ENCODE measurements at places on chromosomes 7 and 10.

GRCh38 chr7:77235276-77235675 is 35.7 kb upstream of the FGL2 start:
- no peak for DNase-seq

- peak; percentile 80 for DNase-seq
Observed at GRCh38 chr10:55631071-55631654, 729.9 kb downstream of the ZWINT start.

GRCh38 chr10:128047991-128048818 is 78.0 kb downstream of the MKI67 start:
- DNase-seq, result peak; percentile 69

DNA sequence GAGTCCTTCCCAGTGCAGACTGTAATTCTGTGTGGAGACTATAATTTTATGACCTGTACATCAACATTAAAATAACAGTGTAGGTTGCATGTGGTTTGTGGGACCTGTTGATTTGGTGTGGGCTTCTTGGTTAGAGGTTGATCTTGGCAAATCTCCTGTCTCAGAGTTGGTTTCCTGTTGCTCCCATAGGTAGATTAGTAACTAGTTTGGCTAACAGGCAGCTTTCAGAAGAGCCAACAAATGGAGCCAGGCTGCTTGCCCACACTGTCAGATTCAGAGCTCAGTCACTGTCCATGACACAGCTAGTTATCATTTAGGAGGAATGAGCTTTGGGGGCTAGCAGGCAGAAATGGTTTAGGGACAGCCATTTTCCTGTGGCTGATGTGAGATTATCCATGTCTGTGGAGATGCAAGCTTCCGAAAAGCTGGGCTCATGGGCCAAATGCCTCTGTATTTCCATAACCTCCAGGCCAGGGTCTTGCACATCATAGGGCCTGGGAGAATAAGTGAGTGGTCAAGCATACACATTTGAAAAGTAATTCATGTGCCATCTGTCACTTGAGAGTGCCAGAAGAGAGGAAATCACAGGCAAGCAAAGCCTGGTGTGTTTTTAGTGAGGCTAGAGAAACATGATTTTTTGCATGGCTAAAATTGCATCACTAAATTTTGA is 33.4 kb downstream of the CCM2 start:
- DNase-seq, result no peak

DNA sequence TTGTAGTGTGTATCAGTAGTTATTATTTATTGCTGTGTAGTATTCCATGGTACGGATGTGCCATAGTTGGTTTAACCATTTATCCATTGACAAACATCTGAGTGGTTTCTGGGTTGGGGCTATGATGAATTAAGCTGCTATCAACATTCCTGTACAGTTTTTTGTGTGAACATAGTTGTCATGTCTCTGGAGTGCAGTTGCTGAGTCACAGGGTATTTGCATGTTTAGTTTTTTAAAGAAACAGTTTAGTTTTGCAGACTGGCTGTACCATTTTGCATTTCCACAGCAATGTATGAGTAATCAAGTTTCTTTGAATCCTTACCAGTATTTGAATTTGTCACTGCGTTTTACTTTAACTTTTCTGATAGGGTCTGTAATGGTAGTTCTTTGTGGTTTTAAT is 516.7 kb upstream of the CELF2 start:
- DNase-seq, result no peak

- DNase-seq, result no peak
Observed at GRCh38 chr7:150994838-150995510, 4.2 kb downstream of the NOS3 start.

DNA sequence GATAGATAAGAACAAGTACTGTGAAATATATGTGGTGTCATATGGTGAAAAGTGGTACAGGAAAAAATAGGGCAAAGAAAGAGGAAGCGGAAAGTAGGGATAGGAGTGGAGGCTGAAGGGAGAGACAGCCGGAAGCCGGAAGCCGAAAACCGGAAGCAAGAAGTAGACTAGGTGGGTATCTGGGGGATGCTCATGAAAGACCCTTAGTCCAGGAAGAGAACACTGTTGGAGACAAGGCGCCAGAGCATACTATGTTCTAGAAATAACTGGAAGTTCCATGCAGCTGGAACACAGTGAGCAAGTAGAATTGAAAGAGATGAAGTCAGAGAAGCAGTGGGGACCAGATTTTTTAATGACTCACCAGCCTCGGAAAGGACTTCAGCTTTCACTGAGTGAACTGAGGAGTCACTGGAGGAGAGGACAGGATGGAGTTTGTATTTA is 22.5 kb downstream of the ST8SIA6 start:
- DNase-seq, result peak; percentile 55

- no peak for DNase-seq
Observed at GRCh38 chr7:30310674-30311362, 26.4 kb downstream of the ZNRF2 start.

- no peak for DNase-seq
Observed at GRCh38 chr7:34061149-34061548, 155.8 kb downstream of the BMPER start.

DNA sequence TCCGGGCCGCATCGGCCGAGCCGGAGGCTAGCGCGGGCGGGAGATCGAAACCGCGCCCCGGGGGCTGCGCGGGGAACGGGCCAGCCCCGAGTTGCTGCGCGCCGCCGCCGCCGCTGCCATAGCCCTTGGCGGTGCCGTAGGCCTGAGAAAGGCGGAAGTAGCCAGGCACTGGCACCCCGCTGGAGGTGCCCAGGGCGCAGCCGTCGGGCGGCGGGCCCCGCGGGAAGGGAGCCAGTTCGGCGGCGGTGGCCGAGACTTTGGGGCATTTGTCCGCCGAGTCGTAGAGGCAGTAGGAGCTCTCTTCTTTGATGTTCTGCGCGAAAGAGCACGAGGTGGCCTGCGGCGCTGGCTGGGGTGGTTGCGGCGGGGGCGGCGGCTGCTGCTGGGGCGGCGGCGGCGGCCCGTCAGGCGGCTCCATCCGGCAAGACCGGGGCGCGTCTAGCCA is 587 bp downstream of the HOXA10 start:
- peak; percentile 65 for DNase-seq

GRCh38 chr7:137919987-137920386 is 73.2 kb upstream of the DGKI start:
- no peak for DNase-seq

DNA sequence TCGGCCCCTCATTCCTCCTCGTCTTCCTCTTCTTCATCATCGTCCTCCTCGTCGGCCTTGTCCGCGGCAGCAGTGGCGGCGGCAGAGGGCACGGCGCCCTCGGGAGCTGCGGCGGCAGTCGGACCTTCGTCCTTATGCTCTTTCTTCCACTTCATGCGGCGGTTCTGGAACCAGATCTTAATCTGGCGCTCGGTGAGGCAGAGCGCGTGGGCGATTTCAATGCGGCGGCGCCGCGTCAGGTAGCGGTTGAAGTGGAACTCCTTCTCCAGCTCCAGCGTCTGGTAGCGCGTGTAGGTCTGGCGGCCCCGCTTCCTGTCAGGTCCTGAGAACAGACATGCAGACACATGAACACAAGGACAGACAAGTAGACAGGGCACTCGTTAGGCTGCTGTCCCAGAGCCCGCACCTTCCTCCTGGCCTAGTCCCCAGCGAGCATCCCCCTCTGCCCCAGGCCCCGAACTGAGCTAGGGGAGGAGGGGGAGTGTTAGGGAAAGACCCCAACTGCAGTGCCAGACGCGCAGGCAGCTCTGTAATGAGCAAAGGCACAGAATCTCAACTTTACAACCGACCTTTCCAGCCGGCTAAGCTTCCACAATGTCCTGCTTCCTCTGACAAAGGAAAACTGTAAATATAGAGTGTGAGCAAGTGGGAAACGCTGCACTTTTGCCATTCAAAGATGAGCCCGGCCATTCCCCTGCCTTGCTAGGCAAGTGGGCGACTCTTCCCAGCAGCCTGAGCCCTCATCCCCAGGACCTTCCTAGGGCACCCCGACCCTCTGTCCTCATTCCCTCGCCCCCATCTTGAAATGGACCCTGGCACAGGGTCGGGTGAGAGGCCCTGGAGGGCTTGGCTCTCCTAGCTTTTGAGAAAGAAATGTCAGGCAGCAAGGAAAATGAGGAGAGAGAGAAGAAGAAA is 1.3 kb downstream of the HOXA7 start:
- DNase-seq, result peak; percentile 76

- DNase-seq, result no peak
Observed at GRCh38 chr10:33153251-33153967, 181.1 kb downstream of the NRP1 start.

DNA sequence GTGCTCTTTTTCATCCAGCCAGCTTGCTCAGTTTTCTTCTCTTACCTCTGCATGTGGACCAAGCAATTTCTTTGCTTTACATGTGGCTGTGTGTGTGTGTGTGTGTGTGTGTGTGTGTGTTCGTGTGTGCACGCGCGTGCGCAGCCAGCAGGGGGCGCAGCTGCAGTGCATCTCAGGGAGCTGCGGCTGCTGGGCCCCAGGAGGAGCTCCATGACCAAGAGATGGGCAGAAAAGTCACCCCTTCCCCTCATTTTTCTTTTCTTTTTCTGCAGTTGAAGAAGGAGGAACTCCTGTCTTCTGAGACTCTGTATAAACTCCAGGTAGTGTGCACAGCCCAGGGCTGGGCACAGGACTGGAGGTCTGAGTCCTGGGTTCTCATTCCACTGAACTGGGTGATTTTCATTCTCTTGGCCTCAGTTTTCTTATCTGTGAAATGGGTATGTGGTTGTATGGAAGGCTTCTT is 41.8 kb downstream of the BLNK start:
- DNase-seq, result peak; percentile 79

GRCh38 chr10:43573250-43574000 is 991 bp downstream of the ZNF239 start:
- DNase-seq, result no peak

GRCh38 chr7:42456756-42457276 is 219.8 kb upstream of the GLI3 start:
- DNase-seq, result no peak

DNA sequence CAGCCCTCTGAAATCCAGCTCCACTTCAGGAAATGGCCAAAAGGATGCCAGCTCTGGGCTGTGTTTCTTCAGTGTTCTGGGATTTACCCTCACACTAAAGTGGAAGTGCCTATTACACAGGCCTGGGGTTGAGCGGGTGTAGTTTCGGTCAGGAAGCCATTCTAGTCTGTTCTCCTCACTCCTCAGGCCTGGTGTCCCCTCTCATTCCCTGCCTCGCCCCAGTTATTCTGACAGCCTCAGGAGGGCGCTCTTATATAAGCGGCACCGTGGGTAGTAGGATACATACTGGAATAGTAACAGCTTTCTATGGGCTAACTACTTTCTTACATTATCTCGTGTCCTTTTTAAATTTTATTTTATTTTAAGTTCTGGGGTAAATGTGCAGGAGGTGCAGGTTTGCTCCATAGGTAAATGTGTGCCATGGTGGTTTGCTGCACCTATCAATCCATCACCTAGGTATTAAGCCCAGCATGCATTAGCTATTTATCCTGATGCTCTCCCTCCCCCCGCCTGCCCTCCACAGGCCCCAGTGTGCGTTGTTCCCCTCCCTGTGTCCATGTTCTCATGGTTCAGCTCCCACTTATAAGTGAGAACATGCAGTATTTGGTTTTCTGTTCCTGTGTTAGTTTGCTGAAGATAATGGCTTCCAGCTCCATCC is 12.2 kb upstream of the LGI1 start:
- DNase-seq, result peak; percentile 41

GRCh38 chr7:36062154-36062815 is 90.8 kb upstream of the EEPD1 start:
- DNase-seq, result no peak

DNA sequence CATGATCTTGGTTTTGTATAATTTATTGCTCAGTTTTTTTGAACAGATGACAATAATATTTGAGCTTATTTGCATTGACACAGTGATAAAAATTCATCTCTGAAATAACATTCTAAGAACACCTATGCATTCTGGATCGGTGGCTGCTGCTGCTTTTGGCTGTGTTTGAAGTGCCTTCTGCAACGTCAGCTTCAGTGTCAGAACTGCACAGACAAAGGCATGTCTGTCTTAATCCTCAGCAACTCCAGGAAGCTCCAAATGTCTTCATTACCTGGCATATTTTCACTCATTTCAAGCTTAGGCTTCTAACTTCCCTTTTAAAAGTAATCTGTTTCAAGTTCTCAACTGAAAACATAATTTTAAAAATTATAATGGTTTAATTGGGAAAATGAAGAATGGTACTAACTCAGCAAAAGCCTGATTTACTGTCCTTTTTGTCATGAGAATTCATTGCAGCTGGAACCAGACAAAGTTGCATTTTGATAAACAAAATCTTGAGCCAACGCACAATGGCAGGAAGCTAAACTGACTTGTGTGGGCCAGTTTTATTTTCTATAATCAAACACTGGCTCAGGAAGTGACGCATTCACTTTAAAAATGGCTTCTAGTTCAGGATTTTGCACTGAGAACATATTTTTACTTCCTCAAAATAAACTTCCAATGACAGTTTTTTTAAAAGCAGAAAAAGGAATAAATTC is 38.7 kb downstream of the NPS start:
- DNase-seq, result no peak

DNA sequence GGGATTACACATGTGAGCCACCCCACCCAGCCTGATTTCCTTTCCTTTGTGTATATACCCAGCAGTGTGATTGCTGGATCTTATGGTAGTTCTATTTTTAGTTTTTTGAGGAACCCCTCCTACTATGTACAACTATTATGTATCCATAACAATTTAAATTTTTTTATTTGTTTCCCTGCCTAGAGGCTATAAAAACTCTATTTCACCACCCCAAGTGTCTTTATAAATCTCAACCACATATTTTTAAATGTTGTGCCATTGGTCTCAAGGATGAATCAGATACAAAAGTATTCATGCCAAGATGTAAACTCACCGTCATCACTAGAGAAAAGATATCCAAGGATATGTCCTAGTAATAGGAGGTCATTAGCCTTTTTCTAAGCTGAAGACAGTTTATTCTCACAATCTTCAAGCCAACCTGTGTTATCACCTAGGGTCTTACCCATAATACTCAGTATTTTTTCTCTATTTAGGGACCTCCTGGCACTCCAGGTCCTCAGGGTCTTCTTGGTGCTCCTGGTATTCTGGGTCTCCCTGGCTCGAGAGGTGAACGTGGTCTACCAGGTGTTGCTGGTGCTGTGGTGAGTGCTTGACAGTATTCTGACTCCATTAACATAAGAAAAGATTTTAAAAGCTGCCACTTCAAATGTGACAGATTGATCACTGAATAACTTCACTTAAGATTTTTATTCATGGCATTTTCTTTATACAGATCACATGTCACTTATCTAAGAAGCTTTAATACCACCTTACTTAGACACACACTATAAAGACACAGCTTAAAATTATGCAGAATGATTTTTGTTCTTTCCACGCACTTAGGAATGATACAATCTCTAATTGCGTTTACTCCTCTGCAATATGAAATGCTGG is 29.4 kb downstream of the COL1A2 start:
- DNase-seq, result no peak

DNA sequence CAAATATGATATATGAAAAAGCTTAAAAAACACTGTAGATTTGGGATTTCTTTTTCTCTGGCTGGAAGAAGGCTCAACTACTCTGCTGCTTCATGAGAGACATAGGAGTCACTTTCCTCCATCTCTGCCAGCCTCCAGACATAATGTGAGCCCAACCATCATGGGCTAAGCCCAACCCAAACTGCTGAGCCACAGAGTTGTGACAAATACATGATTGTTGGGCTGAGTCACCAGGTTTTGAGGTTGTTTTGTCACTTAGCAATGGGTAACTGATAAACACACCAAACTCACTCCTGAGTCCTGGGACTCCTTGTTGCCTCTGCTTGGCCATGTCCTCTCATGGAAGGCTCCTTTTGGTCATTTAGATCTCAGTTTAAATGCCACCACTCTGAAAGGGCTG is 381.8 kb upstream of the FZD8 start:
- peak; percentile 8 for DNase-seq
